ENCODE measurements at places on chromosomes 7 and 10.

GRCh38 chr10:35074266-35074665, 15.9 kb downstream of the CUL2 start:
- DNase-seq, result no peak

DNA sequence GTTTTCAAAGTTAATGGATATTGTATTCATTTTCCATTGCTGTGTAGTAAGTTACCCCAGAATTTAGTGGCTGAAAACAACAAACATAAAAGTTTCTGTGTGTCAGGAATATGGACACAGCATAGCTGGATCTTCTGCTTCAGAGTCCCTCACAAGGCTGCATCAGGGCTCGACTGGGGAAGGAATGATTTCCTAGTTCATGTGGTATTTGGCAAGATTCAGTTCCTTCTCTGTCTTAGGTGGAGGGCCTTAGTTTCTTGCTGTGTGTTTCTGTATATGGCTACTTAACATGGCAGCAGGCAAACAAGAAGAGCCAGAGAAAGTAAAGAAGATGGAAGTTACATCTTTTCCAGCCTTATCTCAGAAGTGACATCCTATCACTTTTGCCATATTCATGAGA, 51.1 kb downstream of the TPST1 start:
- DNase-seq, result no peak

GRCh38 chr7:95295397-95295796, 28.9 kb downstream of the PON1 start:
- DNase-seq, result no peak

- DNase-seq, result no peak
Measured at GRCh38 chr7:6705959-6706665, 635 bp downstream of the ZNF12 start.

DNA sequence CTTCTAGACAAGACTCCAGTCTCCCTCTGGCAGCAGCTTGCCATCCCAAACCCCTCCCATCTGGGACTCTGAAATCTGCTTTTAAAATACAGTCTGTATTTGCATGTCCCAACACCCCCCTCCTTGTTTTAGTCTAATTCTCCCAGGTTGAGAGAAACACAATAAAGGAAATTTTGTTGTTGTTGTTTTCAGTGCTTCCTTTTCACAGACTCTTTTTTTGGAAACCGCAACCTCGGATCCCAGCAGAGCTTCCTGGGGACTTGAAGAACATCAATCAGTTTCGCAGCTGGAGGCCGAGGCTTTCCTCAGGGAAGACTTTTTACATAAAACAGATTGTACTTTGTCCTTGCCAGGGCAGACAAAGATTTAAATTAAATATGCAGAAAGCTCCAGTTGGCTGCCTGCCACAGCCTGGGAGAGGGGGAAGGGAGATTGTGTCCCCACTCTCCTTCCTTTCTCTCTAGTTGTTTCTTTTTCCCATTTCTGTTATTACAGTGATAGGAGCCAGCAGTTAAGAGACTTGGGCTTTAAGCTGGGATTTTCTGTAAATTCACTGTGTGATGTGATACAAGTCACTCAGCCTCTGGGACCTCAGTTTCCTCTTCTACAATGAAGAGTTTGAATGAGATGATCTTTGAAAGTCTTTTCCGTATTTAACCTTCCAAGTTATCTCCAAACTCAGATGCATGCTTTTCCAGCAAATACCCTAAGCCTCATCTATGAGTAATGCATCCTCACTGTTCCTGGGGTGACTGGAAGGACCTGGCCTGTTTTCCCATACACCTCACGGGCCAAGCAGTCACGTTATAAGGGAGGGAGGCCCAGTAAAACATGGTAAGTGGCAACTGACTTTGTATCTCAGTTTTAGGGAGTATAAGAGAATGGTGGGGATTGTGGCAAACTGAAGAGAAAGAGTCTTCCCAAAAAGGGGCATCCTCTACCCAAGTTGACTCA, 192.3 kb downstream of the REEP3 start:
- DNase-seq, result peak; percentile 98

- DNase-seq, result no peak
Measured at GRCh38 chr10:1255600-1256431, 199.6 kb downstream of the WDR37 start.

DNA sequence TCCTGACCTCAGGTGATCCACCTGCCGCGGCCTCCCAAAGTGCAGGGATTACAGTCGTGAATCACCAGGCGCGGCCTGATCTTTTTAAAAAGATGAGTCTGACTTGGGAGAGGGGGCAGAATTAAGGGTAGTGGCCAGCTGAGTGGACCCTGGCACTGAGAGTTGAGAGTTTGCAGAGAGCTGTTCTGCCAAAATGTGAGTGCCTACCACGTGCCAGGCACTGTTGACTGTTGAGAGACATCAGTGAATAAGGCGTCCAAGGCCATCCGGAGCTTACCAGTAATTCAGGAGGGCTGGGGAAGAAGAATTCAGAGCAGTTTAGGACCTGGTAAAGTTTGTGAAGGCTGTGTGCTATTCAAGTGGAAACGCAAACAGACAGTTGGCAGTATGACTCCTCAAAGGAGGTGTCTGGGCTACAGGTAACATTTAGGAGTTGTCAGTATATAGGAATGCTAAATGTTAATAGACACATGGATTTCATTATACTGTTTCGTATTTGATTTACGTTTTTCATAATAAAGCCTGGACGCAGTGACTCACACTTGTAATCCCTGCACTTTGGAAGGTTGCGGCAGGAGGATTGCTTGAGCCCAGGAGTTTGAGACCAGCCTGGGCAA, 1.5 kb downstream of the NIPSNAP2 start:
- DNase-seq, result no peak

DNA sequence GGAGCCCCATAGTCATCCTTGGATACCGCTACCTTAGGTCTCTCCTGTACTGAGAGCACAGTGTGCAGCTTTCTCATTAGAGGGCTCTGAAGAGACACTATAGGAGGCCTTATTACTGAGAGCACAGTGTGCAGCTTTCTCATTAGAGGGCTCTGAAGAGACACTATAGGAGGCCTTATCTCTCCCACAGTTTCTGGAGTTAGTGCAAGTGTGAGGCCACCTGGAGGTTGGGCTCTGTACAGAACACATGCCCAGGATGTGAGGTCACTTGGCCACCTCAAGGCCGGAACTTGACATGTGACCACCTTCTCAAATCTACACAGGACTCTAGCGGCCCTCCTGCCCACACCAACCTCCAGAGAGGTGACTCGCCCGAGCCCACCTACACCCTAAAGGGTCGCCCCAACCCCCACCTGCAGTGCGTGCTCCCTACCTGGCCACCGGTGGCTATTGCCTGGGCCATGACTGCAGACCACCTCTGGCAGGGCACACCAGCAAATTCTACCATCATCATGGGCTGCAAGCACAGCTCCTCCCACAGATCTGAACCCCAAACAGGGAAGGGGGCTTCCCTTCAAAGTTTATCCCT, 24.6 kb downstream of the FRMPD2 start:
- DNase-seq, result no peak

DNA sequence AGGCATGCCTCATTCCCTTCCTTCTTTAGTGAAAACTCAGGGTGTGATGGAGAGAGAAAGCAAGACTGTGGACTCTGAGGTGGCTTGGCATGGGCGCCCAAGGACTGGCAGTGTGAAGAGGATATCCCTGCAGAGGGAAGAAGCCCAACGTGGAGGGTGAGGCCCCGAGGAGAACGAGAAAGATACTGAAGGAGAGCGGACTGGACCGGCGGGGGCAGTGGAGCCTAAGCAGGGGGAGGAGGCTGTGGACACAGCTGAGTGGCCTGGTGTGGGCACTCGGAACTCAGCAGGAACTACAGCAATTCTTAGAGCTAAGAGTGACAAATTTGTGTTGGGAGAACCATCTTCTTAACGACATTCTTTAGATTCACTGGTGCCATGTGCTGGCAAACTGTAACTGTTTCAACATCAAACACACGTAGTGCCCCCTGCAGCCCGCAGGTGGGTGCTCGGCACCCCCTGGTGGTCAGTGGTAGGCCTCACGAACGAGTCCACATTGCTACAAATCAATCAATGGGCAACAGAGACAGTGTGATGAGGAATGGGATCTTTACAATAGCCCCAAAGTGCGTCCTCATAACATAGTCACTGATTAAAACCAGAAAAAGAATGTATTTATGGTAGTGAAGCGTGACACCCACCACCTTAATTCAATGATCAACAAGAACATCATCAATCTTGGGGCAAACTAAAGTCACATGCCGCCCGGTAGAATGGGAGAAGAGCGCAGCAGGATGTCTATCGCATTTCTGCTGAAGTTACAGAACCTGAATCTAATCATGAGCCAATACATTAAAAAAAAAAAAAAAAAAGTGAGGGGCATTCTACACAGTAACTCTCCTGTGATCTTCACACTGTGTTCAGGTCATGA, 2.0 kb upstream of the SFTPA1 start:
- DNase-seq, result no peak

GRCh38 chr7:24816868-24817267, 59.6 kb upstream of the GSDME start:
- no peak for DNase-seq

All from SK-N-MC (cell line).